ENCODE measurements at places on chromosomes 1 and 21. TPM values are rescaled to one million over a fixed set of nuclear protein-coding genes. Genes with fewer than 3 reads are reported as not detected.

GRCh38 chr21:36035381-36035791 lies 24.9 kb downstream of the SETD4 start:
- no peak for DNase-seq
- no peaks in the 10 kb centered on the region for H3K4me1 ChIP-seq
- H3K27me3 ChIP-seq: no peaks in the 10 kb centered on the region
- no peak overlapping the region for H3K27ac ChIP-seq

DNA sequence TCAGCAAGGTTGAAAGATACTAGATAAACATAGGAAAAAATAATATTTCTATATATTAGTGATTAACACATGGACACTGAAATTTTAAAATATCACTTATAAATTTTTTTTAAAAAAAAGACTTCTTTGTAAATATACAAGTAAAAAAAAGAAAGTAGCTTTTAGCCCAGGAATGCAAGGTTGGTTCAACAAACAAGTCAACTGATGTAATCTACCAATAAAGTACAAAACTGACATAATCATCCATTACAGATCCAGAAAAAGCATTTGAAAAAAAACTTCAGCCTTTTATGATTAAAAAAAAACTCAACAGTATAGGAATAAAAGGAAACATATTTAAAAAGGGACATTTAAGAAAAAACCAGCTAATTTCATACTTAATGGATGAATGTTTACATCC lies 48.4 kb downstream of the TRMT1L start:
- H3K27me3 ChIP-seq: no peaks in the 10 kb centered on the region
- DNase-seq: no peak
- H3K27ac ChIP-seq: no peak overlapping the region
- H3K4me3 ChIP-seq: no peak overlapping the region

DNA sequence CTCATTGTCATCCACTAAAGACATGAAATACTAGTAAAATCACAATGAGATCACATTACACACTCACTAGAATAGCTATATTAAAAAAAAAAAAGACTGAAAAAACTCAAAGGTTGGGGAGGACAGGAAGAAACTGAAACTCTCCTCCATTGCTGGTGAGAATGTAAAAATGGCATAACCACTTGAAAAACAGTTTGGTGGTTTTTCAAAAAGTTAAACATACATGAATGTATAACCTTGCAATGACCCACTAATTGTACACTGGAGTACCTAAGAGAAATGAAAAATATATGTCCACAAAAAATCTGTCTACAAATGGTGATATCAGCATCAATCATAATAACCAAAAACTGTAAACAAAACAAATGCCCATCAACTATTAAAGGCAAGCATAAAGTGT lies 44.0 kb downstream of the NRIP1 start:
- H3K4me3 ChIP-seq: no peak overlapping the region
- H3K27me3 ChIP-seq: no peaks in the 10 kb centered on the region
- no peaks in the 10 kb centered on the region for H3K36me3 ChIP-seq
- H3K4me1 ChIP-seq: peaks cover 3% of the 10 kb centered on the region
- no peak overlapping the region for H3K27ac ChIP-seq
- DNase-seq: no peak

DNA sequence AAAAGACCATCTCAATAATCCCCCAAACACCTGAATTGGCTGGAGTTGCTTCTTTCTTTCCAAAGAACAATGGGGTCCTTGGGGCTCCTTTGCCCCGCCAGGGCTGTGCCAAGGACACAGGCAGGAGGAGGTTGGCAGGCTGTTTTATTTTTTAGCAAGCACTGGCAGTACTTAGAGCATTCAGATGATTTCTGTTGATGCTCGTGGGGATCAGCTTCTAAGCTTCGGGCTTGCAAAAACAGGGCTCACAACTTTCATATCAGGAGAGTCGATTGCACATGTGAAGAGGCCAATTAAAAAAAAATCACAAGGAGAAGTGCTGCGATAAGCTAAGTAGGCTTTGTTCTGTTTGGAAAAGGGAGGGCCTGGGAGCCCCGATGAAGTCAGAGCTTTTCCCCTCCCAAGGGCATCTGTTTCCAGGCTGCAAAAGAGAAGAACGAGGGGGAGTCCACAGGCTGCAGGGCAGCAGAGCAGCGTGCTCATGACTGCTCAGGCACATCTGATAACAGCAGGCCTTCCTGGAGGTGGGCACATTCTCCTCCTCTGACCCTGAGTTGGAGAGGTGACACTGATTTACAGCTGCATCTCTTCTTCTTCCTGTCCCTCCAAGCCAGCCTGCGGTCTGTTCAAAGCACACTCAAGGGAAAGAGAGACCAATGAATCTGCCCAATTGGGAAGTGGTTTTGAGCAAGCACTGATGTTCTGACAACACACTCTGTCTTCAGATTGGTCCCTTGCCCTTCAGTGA lies 27.3 kb upstream of the BCAR3 start:
- H3K27me3 ChIP-seq: no peaks in the 10 kb centered on the region
- H3K4me3 ChIP-seq: no peak overlapping the region
- H3K36me3 ChIP-seq: no peaks in the 10 kb centered on the region
- no peak overlapping the region for H3K27ac ChIP-seq

Gene SFN
- 1.5 TPM for total RNA-seq

Gene AVPR1B
- total RNA-seq: not detected

Gene HRNR
- not detected for total RNA-seq

Gene CELSR2
- total RNA-seq: 3.0 TPM

Gene RGSL1
- not detected for total RNA-seq

Gene CYP2J2
- 1.1 TPM for total RNA-seq

Data from naive thymus-derived CD4-positive, alpha-beta T cell (primary cell).